ENCODE measurements at places on chromosomes 16 and 17.

DNA sequence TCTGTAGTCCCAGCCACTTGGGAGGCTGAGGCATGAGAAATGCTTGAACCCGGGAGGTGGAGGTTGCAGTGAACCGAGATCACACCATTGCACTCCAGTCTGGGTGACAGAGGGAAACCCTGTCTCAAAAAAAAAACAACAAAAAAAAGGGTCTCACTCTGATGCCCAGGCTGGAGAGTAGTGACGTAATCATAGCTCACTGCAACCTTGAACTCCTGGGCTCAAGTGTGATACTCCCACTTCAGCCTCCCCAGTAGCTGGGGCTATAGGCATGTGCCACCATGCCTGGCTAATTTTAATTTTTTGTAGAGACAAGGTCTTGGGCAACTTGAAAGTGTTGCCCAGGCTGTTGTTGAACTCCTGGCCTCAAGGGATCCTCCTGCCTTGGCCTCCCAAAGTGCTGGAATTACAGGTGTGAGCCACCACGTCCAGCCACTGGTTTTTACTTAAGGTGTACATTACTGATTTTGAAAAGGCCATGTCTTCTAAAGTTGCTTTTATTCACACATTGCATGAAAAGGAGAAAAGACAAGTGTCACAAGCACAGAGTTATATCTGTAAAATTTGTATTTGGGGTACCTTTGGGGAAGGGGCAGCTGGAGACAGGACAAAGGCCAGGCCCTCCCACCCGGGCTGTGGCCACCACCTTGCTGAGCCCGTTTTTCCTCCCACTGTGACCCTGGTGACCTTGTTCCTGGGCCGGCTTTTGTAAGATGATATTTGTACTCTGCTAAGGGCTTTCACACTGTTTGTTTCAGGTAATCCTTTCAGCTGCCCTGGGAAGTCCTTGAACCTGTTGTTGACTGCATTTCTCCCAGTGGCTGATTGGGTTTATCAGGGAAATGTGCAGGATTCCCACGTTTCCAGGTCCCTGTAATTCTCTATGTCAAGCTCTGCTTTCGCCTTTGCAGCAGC lies 11.5 kb downstream of the GPT2 start:
- no peak for DNase-seq

GRCh38 chr16:89710709-89711564 lies 9.4 kb upstream of the SPATA2L start:
- DNase-seq = no peak

GRCh38 chr17:19651451-19652238 lies 3.1 kb downstream of the ALDH3A2 start:
- DNase-seq = no peak

GRCh38 chr17:9179602-9180001 lies 158.3 kb downstream of the NTN1 start:
- DNase-seq = no peak

GRCh38 chr16:59088431-59088830 lies 354.3 kb upstream of the GOT2 start:
- no peak for DNase-seq

- no peak for DNase-seq
Observed at GRCh38 chr16:87806641-87807546, 41.1 kb upstream of the KLHDC4 start.

GRCh38 chr16:55543472-55543871 lies 23.0 kb upstream of the CAPNS2 start:
- no peak for DNase-seq

- no peak for DNase-seq
Observed at GRCh38 chr16:11731222-11731621, 11.4 kb downstream of the TXNDC11 start.

DNA sequence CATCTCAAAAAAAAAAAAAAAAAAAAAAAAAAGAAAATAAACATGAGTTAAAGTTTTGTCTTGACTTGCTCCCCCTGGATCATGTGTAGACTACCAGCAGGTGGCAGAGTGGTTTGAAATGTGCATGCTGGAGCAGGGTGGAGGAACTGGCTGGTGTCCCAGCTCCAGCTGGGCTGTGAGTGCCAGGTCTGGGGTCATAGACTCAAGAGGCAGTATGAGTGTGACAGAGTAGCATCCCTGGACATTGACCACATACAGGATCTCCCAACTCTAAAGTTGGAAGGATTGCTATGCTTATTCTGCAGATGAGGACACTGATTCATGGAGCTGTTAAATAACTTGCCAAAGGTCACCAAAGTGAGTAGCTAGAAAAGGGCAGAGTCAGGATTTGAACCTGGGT lies 198.0 kb upstream of the MPHOSPH6 start:
- DNase-seq = no peak

- DNase-seq = no peak
Observed at GRCh38 chr17:7133916-7134315, 19.3 kb upstream of the ASGR2 start.

- peak; percentile 73 for DNase-seq
Observed at GRCh38 chr17:373613-374230, 21.1 kb upstream of the RPH3AL start.

DNA sequence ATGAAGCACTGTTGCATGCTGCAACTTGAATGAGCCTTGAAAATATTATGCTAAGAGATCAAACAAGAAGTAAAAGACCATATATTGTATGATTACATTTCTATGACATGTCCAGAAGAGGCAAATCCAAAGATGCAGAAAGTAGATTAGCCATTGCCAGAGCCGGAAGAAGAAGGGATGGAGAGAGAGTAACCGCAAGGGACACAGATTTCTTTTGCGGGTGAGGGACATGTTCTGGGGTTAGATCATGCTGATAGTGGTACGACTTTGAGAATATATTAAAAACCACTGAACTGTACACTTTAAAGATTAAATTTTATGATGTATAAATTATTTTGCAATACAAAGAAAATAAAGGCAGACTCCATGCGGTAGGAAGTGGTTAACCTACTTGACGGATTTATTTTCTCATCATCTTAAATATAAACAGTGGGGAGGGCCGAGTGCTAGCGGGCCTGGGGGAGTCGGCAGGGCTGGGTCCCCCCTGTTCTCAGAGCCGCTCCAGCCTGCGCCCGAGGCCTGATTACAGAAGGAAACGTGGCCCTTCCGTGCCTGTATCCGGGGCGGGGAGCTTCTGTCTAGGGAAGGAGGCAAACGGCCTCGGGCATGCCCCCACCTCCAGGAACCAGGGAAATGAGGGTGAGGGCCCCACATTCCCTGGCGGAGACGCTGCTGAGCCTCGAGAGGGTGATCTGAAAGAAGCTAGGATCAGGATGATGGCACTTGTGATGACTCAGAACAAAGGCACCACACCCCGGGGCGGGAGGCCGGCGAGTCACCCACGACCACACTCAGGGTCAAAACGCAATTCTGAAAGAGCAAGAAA lies 48.0 kb downstream of the SHCBP1 start:
- no peak for DNase-seq

DNA sequence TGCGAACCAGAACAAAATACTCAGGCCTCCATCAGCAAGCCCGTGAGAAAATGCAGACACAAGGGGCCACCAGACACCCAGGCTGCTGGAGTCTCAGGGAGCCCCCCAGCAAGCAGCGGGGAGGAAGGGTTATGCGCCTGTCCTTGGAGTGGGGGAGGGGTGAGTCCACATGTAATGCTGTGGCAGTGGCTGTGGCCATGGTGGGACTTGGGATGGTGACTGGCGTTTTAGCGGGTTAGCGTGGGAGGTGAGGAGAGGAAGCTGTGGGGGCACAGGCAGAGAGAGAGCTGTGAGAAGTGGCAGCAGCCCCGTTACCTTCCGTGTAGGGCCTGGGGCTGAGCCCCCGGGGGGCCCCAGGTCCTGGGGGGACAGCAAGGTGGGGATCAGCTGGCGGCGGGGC lies 58.3 kb downstream of the SRCIN1 start:
- DNase-seq = no peak

Measured in psoas muscle (tissue), 8 donors.